ENCODE measurements at places on chromosomes 1 and 21. TPM values are rescaled to one million over a fixed set of nuclear protein-coding genes. Genes with fewer than 3 reads are reported as not detected.

Gene NR5A2
- 4.3 TPM for total RNA-seq

GRCh38 chr1:212601524-212601923 is 7.0 kb upstream of the ATF3 start:
- no peak for DNase-seq

Gene KCNA2
- 2.6 TPM for total RNA-seq

GRCh38 chr21:38787461-38788274 is 18.1 kb upstream of the ETS2 start:
- DNase-seq, result no peak

Gene OPTC
- not detected for total RNA-seq

Gene PRR9
- 8.2 TPM for total RNA-seq

GRCh38 chr1:71641903-71642302 is 561.1 kb upstream of the ZRANB2 start:
- DNase-seq, result no peak

GRCh38 chr1:58864654-58865053 is 80.8 kb upstream of the JUN start:
- DNase-seq, result no peak

Gene TCEA3
- total RNA-seq, result 44.8 TPM

Gene CD101
- total RNA-seq, result 0.48 TPM

DNA sequence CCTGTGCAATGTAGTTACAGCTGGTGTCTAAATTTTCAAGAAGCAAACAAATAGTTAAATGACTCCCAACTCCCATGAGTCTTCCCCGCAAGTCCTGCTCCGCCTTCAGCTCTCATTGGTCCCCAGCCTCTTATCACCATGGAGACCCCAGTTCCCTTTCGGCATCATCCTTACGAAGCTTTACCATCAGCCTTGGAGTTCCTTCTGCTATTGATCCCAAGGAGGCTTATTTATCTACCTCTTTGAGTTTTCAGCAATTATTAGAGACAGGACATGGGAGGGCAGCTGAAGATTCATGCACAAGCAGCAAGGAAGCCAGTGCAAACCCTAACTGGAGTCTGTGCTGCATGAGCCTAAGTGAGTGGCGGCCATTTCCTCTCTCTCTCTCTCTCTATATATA is 12.3 kb downstream of the KCNA2 start:
- no peak for DNase-seq

Gene KPRP
- total RNA-seq, result 1.7 TPM

Gene KCNE2
- total RNA-seq, result 0.72 TPM

Gene GUCA2B
- not detected for total RNA-seq

DNA sequence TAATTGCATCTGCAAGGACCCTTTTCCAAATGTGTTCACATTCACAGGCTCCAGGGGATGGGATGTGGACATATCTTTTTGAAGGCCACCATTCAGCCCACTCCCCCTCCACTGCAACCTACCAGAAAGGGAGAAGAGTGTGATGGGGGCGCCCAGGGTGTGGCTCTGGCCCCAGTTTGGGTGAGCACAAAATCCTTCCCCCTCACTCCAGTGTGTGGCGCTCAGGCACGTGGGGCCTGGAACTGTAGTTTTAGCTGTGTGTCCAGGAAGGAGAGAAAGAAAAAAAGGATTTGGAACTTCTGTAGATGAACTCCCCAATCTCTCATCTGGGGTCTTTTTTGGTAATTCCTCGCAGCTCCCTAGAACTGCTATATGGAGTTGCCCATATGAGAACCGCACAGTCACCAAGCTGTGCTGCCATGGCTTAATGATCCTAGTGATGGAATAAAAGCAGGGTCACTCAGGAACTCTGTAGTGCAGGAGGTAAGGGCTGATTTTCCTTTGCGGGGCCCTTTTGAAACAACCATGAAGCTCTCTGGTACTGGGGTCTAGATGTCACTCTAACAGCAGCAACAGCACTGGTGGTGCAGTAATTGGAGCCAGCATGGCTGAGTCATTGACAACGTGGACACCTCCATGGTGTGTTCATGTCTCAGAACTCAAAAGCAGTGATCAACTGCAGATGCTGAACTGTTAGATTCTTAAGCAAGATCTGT is 17.0 kb downstream of the AGT start:
- peak; percentile 6 for DNase-seq

DNA sequence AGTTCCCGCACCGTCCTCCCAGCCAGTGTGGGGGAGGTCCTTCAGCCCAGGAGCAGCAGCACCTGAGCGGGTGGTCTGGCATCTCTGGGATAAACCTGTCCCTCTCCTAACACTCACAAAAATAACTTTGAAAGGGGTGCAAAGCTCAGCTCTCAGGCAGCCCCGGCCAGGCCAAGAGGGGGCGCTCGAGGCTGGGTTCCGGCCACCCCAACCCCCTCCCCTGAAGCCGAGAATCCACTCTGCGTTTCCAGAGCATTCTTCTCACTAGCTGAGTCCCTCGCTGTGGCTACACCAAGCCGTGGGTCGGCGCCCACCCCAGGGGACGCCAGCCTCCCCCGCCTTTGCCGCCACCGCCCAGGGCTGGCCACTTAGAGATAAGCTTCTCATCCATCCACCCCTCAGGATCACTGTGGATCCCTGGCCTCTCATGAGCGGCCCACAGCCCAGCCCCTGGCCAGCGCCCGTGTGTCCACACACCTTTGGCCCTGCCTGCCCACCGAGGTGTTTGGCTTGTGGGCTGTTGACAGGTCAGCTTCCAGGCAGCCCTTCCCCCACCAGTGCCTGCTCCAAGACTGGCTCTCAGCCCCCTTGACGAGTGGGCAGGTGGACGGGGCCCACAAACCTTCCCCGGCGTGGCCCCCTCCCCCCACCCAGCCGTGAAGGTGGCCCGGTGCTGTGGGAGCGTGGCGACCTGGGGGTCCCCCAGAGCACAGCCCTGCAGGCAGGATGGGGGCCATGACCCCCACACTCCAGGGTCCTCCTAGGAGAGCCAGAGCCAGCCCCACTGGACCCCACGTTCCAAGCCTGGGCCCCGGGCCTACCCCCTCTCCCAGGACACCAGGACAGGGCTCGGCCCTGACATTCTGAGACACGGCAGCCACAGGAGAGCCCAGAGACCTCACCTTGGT is 1.9 kb downstream of the FTCD start:
- no peak for DNase-seq

Gene MYOG
- total RNA-seq, result 2.6 TPM

GRCh38 chr1:186220067-186220466 is 155.0 kb downstream of the TPR start:
- peak; percentile 58 for DNase-seq

Gene CRP
- 0.48 TPM for total RNA-seq

Gene CD46
- 113 TPM for total RNA-seq

GRCh38 chr1:209885403-209886218 is 52.4 kb upstream of the SYT14 start:
- no peak for DNase-seq

- no peak for DNase-seq
Measured at GRCh38 chr21:46243325-46243724, 14.8 kb upstream of the LSS start.

GRCh38 chr1:215192306-215192705 is 109.8 kb downstream of the KCNK2 start:
- no peak for DNase-seq

DNA sequence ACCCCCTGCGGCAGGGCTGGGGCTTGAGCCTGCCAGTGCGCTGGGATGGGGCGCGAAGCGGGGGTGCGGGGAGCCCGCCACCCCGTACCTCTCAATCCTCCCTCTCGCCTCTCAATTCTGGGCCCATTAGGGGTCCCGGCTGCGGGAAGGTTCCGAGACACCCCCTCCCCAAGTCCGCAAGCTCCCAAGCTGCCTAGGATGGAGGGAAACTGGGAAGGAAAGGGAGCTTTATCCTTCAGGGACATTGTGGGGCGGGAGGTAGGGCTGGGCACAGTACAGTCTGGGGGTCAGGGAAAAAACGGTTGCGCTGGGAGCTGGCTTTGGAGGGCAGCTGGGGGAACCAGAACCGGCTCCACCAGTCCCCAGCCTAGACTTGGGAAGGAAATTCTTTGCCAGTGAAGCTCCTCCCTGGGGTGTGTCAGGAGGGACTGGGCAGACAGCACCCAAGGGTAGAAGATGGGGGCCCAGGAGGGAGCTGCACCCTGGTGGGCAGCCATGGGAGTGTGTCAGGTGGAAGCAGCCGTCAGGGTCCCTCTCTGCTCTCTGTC is 904 bp downstream of the GJB3 start:
- peak; percentile 55 for DNase-seq

GRCh38 chr1:14366091-14367018 is 232.1 kb upstream of the KAZN start:
- DNase-seq, result peak; percentile 85

DNA sequence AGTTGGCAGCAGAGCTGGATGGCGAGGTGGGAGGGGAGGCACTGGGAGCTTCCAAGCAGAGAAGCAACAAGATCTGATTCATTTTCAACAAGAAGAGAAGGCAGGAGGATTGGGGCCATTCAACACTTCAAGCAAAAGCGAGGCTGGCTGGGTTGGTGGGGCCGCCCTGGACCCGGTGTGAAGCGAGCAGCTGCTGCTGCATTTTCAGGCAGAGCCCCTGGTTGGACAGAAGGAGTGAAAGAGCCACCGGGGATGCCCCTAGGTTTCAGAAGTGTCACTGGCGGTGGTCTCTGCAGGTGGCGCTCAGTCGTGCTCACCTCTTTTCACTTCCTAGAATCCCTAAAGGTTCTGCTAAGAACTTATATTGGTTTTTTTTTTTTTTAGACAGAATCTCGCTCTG is 18.0 kb downstream of the SLC2A7 start:
- DNase-seq, result no peak

DNA sequence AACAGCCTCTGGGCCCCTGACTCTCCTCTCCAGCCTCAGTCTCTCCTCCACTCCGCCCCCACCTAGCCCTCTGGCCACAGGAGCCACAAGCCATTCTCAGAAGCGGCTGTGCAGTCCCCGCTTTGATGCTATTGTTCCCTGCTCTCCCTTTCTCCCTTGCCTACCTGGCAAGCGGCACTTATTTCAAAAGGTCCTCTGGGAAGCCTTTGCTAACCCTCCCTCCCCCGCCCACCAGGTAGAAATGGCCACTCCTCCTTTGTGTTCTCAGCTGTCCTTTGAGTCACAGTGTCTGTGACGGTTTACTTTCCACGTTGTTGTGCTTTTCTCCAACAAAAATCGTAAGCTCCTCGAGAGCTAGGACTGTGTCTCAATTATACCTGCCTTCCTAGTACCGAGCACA is 338.4 kb upstream of the PROX1 start:
- no peak for DNase-seq

- DNase-seq, result no peak
Measured at GRCh38 chr1:182249201-182249676, 142.4 kb downstream of the GLUL start.

Gene LDLRAD1
- total RNA-seq, result 0.72 TPM

DNA sequence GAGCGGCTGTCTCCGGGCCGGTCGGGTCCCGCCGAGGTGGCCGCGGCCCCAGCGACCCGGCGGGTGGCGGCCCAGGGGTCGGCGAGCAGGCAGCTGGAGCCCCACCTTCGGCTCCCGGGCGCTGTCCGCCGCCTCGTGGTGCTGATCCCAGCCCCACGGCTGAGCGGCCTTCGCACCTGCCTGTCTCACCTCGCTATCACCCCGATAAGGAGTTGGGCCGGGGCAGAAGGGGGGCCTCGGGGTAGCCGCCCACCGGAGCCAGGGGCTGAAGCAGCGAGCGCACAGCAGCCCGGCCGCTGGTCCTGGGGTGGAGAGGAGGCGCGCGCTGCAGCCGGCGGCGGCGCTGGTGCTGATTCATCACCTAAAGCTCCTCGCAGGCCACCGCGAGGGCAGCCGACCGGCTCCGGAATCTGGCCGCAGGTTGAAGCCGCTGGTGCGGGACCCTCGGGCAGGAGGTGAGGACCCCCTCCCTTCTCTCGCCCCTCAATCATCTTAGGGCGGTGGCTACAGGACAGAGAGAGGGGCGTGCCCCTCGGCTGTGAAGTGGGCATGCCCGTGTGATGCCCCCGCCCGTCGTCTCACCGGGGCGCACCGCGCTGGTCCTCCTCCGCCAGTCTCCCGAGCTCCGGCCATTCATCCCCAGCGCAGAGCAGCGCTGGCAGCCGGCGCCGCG is 575 bp downstream of the TRIM67 start:
- peak; percentile 37 for DNase-seq

GRCh38 chr1:51165540-51165939 is 63.5 kb downstream of the C1orf185 start:
- DNase-seq, result no peak

Gene RXRG
- not detected for total RNA-seq

Gene ABL2
- total RNA-seq, result 19.5 TPM

DNA sequence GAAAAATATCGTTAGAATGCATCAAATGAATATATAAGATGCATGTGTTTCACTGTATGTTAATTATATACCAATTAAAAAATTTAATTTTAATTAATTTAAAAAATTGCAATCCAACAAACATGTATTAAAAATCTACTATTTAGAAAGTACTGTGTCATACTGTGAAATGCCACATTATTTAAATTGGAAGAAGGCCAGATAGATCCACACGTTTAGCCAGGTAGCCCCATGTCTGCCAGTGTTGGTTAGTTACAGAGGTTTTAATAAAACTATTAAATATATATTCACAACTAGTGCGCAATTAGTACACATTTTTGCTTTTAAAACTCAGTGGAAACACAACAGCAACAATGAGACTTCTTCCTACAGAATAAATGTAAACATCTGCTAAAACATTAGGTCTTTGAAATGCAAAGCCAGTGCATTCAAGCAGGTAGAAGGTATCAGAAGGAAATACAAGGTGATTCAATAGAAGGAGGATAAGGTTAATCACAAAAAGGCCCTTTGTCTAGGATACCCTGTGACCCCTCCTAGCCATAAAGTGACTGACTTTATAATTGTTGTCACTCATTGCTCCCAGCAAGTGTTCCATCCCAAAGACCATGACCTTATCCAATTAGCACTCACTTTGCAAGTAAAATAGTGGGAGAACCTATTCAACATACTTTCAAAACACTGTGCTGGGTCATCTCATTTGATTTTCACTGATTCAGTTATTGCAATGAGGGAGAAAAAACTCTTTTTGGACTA is 211.5 kb downstream of the TTLL7 start:
- no peak for DNase-seq

DNA sequence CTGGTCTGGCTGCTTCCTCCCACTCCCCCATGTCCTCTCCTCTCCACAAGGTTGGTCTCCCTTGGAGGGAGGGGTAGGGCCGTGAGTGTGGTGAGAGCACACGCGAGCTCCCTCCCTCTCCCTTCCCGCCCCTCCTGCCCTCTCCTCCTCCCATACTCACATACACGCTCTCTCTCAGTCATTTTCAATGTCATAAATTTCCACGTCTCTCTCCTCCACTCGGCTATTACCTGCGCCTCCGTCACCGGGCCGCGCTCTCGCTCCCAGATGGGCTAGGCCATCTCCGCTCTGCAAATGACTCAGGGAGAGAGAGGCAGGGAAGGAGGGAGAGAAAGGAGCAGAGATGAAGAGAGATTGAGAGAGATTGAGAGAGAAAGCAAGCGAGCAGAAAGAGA is 36.7 kb upstream of the DMBX1 start:
- no peak for DNase-seq

DNA sequence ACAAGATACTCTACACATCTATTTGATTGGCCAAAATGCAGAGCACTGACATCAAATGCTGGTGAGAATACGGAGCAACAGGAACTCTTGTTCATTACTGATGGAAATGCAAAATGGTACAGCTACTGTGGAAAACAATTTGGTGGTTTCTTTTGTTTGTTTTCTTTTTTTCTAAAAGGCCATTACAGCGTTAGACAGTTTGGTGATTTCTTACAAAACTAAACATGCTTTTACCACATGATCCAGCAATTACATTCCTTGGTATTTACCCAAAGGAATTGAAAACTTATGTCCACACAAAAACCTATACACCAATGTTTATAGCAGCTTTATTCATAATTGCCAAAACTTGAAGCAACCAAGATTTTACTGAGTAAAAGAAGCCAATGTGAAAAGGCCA is 66.4 kb upstream of the FBXO28 start:
- no peak for DNase-seq

- DNase-seq, result no peak
Measured at GRCh38 chr1:179153217-179153616, 71.3 kb downstream of the TOR3A start.

GRCh38 chr1:198187973-198188588 is 31.3 kb downstream of the NEK7 start:
- no peak for DNase-seq

Measured in umbilical cord (tissue), 2 donors.